ENCODE measurements at places on chromosomes 3 and 15.

GRCh38 chr3:114308830-114309229 lies 15.0 kb downstream of the TIGIT start:
- DNase-seq: peak; percentile 78

DNA sequence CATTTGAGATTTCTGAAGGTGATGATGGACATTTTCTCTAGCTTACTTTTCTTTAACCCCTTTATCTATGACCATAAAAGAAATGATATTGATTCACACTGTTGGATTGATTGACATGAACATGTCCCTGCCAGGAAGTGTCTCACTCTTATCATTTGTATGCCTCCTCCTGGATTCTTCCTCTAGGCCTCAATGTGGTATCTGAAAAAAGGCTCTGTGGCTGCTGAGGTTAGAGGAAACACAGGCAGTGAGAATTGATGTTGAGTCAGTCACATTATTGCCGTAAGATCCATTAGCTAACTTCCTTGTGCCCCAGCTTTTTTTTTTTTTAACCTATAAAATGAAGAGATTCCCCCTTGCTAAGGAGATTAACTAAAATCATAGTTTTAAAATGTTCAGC lies 8.0 kb upstream of the THRB start:
- DNase-seq: peak; percentile 14

GRCh38 chr15:95709959-95710695 lies 620.4 kb upstream of the NR2F2 start:
- DNase-seq: no peak

DNA sequence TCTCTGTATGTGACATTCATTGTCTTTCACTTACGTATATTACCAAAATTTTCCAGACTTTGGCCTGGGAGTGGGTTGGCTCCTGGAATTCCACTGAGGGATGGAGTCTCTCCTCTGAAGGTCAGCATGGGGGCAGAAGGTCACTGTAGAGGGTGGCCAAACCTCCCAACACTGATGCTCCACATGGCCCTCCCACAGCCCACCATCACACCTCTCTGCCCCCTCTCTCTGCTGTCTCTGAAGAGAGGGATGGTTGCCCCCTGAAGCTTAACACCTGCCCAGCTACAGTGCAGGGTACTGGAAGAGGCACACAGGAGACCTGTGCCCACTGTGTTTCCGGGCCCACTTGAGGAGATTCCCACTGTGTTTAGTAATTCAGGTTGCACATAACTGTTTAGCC lies 52.2 kb downstream of the CMTM6 start:
- DNase-seq: no peak

DNA sequence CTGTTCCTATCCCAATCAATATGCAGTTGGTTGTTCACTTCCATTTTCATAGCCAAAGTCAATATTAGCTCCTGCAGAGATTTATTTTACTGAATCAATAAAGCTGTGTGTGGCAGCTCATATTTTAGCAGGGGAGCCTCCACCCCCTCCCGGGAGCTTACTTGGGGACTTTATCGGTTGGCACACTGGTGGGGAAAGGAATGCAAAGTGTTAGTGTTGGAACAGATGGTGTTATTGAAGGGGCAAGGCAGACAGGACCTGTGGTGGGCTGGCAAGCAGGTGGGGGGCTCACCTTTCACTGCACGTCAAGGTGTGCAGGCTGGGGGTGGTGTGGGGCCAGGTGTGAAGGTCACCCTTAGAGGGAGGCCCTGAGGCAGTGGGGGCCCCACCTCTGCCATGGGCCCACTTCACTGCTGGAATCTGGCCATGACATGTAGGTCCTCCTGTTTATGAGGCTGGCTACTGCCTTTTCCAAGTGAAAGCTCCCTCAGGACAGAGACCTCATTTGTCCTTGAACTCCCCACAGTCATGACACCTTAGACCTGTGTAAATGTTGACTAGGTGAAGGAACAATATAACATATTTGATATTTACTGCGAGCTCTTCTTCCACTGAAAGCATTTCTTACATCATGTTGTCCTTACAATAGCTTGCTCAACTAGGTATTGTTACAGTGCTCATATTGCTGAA lies 44.0 kb upstream of the SEC22A start:
- no peak for DNase-seq

GRCh38 chr15:96052572-96053030 lies 277.9 kb upstream of the NR2F2 start:
- DNase-seq: no peak

- no peak for DNase-seq
These were observed 56.4 kb downstream of the LSAMP start for GRCh38 chr3:116388867-116389385.

GRCh38 chr3:138349926-138350665 lies 1.7 kb downstream of the MRAS start:
- no peak for DNase-seq

DNA sequence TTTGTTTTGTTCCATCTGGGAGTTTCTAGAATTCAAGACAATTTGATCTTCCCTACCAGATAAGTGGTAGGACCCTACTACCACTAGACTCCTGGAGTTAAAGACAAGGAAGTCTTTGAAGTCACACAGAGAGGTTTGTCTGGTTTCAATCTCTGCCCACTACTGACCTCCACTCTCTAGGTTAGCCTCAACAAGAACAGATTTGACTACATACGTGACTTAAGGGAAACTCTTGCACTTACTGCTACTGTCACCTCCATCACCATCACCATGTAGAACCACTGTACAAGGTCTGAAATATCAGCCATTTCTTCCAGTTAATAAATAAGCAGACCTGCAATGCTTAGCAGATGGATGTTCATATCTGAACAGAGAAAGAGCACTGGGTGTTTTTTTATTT lies 148.3 kb upstream of the ARHGEF26 start:
- DNase-seq: no peak

- DNase-seq: no peak
These were observed 17.3 kb downstream of the CCDC54 start for GRCh38 chr3:107394502-107394901.

DNA sequence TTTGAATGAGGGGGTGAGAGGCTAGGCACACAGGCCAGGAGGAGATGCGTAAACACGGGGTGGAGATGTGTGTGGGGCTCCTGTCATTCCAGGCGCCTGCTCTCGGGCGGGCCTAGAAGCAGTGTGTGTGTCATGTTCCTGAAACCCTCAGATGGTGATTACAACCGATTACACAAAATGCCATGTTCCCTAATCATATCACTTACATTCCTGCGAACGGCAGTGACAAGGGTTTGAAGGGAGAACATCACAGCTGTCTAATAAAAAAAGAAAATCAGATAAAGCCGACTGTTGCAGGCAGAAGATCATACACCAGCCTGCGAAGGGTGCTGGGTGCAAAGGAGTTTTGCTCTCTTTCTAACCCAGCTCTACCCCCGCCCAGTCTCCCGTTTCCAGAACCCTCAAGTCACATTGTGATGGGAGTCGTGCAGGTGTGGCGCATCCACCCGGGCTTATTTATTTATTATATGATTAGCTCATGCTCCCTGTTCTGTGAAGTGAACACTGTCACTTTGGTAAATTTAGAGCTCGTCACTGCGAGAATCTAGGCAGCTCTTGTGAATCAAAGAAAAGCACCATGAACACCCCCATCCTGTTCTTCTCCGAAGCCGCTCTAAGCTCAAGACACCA lies 140.3 kb downstream of the NR2F2 start:
- DNase-seq: no peak

DNA sequence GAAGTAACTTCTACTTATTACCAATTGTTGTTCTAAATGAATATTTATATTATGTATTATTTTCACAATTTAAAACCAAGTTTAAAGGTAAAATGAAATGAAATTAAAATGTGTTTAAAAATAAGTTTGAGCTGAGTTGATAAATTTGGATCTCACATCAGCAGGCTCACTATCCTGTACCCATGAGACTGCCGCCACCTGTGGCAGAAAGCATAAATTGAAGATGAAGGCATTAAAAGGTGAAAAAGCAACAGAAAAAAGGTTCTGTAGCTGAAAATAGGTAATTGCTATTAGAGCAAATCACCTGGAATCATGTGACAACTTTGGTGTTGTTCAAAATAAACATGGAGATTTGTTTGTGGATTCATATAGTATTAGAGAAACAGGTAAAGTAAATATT lies 133.0 kb upstream of the CADM2 start:
- DNase-seq: no peak

DNA sequence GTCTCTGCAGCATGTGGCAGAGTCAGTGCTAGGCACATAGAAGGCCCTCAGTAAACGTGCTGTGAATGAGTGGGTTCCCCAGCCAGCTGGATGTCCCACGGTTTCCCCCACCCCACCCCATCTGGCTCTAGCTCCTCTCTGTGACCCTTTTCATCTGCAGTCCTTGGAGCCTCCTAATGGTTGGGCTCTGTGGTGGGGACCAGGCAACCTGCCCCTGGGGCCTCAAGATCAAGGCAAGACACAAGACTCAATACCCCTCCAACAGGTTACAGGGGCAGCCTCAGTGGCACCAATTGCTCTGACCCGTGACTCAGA lies 17.1 kb upstream of the CYP11A1 start:
- DNase-seq: no peak

GRCh38 chr15:49720261-49720660 lies 99.4 kb downstream of the DTWD1 start:
- no peak for DNase-seq

GRCh38 chr3:31102196-31102879 lies 207.9 kb upstream of the GADL1 start:
- peak; percentile 41 for DNase-seq

GRCh38 chr3:154684440-154684839 lies 254.4 kb upstream of the GPR149 start:
- no peak for DNase-seq

All from activated CD4-positive, alpha-beta T cell treated with anti-CD3 and anti-CD28 coated beads, Interleukin-2, amount 50 U/mL, for 16 hours (primary cell).